ENCODE measurements at places on chromosomes 6 and 20.
A peak's percentile ranks its signal among the peaks of the same experiment; 100 is the strongest.

DNA sequence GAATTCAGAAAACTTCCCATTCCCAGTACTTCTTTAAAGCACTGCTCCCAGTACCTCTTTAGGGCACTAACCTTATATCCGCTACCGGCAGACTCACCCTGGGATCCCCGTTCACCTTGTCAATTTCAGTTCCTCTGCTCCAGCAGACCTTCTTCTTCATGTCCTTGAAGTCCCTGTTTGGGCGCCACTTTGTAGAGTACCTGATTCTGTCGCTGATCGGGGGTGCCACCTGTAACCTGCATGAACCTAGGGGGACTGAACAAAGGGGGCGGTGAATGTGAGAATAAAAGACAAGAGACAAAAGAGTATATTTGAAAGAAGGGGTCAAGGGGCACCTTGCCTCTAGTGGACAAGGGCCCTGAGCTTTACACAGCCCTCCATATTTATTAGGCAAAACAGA is 4.9 kb upstream of the GINS1 start:
- no peaks in the 10 kb centered on the region for H3K36me3 ChIP-seq
- no peaks in the 10 kb centered on the region for H3K27me3 ChIP-seq
- no peak for DNase-seq
- peaks cover 11% of the 10 kb centered on the region for H3K4me1 ChIP-seq
- H3K4me3 ChIP-seq: no peak overlapping the region

- H3K27ac ChIP-seq: no peak overlapping the region
- H3K4me3 ChIP-seq: no peak overlapping the region
- no peaks in the 10 kb centered on the region for H3K4me1 ChIP-seq
- no peaks in the 10 kb centered on the region for H3K27me3 ChIP-seq
Measured at GRCh38 chr20:41198443-41198842, 61.1 kb downstream of the PLCG1 start.

- H3K4me1 ChIP-seq: no peaks in the 10 kb centered on the region
- no peak overlapping the region for H3K4me3 ChIP-seq
- H3K36me3 ChIP-seq: no peaks in the 10 kb centered on the region
- no peaks in the 10 kb centered on the region for H3K27me3 ChIP-seq
Measured at GRCh38 chr6:166608774-166609173, 18.3 kb downstream of the RPS6KA2 start.

- H3K4me3 ChIP-seq: no peak overlapping the region
- DNase-seq: no peak
- H3K36me3 ChIP-seq: no peaks in the 10 kb centered on the region
- H3K4me1 ChIP-seq: peaks cover 3% of the 10 kb centered on the region
- H3K27ac ChIP-seq: no peak overlapping the region
- no peaks in the 10 kb centered on the region for H3K27me3 ChIP-seq
Measured at GRCh38 chr6:37218061-37218460, 39.5 kb upstream of the TBC1D22B start.

GRCh38 chr20:22583773-22584521 is 425 bp downstream of the FOXA2 start:
- peak overlapping the region; percentile 90 for H3K4me3 ChIP-seq
- no peaks in the 10 kb centered on the region for H3K27me3 ChIP-seq
- no peaks in the 10 kb centered on the region for H3K4me1 ChIP-seq
- peak; percentile 84 for DNase-seq
- H3K36me3 ChIP-seq: peaks cover 2% of the 10 kb centered on the region
- peak overlapping the region; percentile 87 for H3K27ac ChIP-seq

GRCh38 chr6:166325383-166326042 is 16.8 kb downstream of the SFT2D1 start:
- no peak overlapping the region for H3K4me3 ChIP-seq
- no peak overlapping the region for H3K27ac ChIP-seq
- no peaks in the 10 kb centered on the region for H3K4me1 ChIP-seq
- no peaks in the 10 kb centered on the region for H3K27me3 ChIP-seq

DNA sequence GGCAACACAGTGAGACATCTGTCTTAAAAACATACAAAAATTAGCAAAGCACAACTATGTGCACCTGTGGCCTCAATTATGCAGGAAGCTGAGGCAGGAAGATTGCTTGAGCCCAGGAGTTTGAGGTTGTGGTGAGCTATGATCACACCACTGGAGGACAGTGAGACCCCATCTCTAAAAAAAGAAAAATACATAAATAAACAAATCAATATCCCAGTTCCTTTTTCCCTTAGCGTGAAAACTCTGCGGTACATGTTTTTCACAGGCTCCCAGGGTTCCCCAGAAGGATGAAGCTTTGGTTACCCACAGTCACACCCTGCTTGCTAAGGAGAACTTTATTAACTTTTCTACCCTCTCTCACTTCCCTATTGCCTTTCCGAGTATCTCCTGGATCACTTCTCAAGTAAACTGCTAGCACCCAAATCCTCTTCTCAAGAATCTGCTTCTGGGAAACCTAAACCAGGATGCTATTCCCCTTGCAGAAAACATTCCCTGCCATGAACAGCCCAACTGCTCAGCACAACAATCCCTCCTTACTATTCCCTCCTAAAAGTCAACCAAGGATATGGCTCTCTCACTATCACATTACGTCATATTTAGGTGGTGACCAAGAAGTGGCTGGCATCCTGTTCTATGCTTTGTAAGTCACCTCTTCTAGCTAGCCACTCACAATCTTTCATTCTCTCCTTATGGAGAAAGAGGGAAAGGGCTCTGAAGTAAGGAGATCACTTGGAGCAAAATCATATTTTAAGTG is 122.4 kb downstream of the IPCEF1 start:
- H3K27ac ChIP-seq: no peak overlapping the region
- no peak overlapping the region for H3K4me3 ChIP-seq
- no peaks in the 10 kb centered on the region for H3K4me1 ChIP-seq
- DNase-seq: no peak
- H3K36me3 ChIP-seq: no peaks in the 10 kb centered on the region

DNA sequence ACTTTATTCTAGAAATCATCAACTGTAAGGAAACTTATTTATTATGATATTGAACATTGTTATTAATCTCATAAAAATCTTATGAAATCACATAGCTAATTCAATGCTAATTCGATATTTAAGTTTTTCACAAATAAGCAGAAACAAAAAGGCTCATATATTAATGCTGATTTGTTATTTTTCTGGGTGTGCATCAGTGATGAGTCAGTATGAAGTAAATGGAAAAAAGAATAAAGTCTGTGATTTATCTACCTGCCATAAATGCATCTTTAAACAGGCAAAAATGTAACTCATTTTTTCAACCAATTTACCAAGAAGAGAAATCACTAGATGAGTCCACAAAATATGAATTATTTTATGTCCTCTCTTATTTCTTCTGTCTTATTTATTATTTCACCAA is 253.5 kb downstream of the PTPRK start:
- H3K36me3 ChIP-seq: no peaks in the 10 kb centered on the region
- H3K4me3 ChIP-seq: no peak overlapping the region
- no peak for DNase-seq
- H3K4me1 ChIP-seq: no peaks in the 10 kb centered on the region
- H3K27ac ChIP-seq: no peak overlapping the region

DNA sequence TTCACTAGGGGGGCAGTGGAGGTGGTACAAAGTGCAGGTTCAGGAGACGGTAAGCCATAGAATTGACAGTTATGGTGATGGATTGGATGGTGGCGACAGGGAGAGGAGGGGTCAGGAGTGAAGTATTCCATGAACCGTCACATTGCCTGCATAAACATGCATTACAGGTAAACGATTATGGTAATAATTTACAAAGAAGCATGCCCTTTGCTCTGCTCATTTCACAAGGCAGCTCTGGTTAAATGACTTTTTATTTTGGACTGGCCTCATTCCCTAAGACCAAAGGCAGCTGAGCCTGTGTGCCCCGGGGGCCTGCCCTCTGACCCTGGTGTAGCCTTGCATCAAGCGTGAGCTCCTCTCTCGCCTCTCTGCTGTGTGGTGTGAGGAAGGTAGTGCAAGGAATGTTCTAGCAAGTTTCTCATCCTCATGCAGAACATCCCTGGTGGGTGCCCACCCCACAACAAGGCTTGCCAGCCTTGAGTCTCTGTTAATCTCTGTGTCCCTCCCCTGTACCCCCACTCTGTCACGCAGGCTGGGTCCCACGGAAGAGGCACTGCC is 59.0 kb downstream of the PPP1R14C start:
- H3K4me1 ChIP-seq: no peaks in the 10 kb centered on the region
- H3K4me3 ChIP-seq: no peak overlapping the region
- no peak overlapping the region for H3K27ac ChIP-seq
- H3K36me3 ChIP-seq: no peaks in the 10 kb centered on the region
- no peak for DNase-seq

GRCh38 chr6:136371959-136372358 is 82.3 kb upstream of the BCLAF1 start:
- no peak overlapping the region for H3K4me3 ChIP-seq
- DNase-seq: no peak
- H3K27me3 ChIP-seq: no peaks in the 10 kb centered on the region
- H3K36me3 ChIP-seq: peaks cover 6% of the 10 kb centered on the region
- no peaks in the 10 kb centered on the region for H3K4me1 ChIP-seq

DNA sequence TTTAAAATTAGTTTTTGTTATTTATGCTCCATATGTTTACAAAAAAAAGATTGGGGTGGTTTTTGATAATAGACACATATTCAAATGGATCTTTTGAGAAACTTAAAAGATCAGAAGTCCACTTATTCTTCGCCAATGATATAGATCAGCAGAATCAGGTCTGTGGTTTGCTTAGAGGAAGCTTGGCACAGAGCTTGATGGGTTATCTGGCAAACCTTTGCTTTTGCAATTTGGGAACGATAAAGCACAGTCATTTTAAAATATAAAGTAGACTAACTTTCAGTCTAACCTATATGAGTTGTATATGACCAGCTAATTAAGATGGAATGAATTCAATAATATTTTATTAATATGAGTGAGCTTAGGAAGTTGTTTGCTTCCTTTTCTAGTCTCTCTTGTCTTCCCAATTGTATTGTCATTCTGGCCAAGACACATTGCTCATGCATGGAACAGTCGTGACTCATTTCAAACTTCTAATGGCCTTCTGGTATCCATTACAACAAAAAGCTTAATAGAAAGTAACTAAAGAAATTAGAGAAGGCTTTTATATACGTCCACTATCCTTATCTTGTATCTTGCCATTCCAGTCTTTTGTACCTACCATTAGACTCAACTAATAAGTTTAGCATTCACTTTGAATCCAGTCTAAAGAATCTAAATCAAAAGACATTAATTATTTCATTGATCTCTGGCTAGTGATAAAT is 118.7 kb downstream of the TBX18 start:
- H3K36me3 ChIP-seq: no peaks in the 10 kb centered on the region
- H3K27ac ChIP-seq: no peak overlapping the region
- no peak overlapping the region for H3K4me3 ChIP-seq
- no peaks in the 10 kb centered on the region for H3K4me1 ChIP-seq
- H3K27me3 ChIP-seq: no peaks in the 10 kb centered on the region

- DNase-seq: no peak
- H3K27ac ChIP-seq: no peak overlapping the region
- no peaks in the 10 kb centered on the region for H3K27me3 ChIP-seq
- H3K4me3 ChIP-seq: no peak overlapping the region
- H3K4me1 ChIP-seq: no peaks in the 10 kb centered on the region
Measured at GRCh38 chr6:130034378-130035146, 16.2 kb downstream of the L3MBTL3 start.

GRCh38 chr6:6816716-6817115 is 228.2 kb downstream of the LY86 start:
- DNase-seq: no peak
- no peaks in the 10 kb centered on the region for H3K27me3 ChIP-seq
- H3K4me3 ChIP-seq: no peak overlapping the region
- no peaks in the 10 kb centered on the region for H3K36me3 ChIP-seq
- no peaks in the 10 kb centered on the region for H3K4me1 ChIP-seq

- H3K27me3 ChIP-seq: no peaks in the 10 kb centered on the region
- H3K4me1 ChIP-seq: no peaks in the 10 kb centered on the region
- H3K36me3 ChIP-seq: no peaks in the 10 kb centered on the region
- H3K27ac ChIP-seq: no peak overlapping the region
- H3K4me3 ChIP-seq: no peak overlapping the region
Measured at GRCh38 chr20:11581271-11581670, 336.4 kb upstream of the BTBD3 start.

- no peak overlapping the region for H3K27ac ChIP-seq
- no peak overlapping the region for H3K4me3 ChIP-seq
- H3K27me3 ChIP-seq: no peaks in the 10 kb centered on the region
- no peak for DNase-seq
Measured at GRCh38 chr6:8065519-8065911, 1.3 kb upstream of the BLOC1S5 start.

GRCh38 chr6:80502871-80503270 is 396.4 kb downstream of the BCKDHB start:
- H3K4me3 ChIP-seq: no peak overlapping the region
- no peaks in the 10 kb centered on the region for H3K4me1 ChIP-seq
- DNase-seq: no peak
- no peaks in the 10 kb centered on the region for H3K36me3 ChIP-seq

GRCh38 chr20:9011121-9011520 is 57.8 kb upstream of the PLCB4 start:
- no peaks in the 10 kb centered on the region for H3K4me1 ChIP-seq
- H3K4me3 ChIP-seq: no peak overlapping the region
- no peaks in the 10 kb centered on the region for H3K27me3 ChIP-seq
- H3K36me3 ChIP-seq: no peaks in the 10 kb centered on the region
- DNase-seq: no peak
- no peak overlapping the region for H3K27ac ChIP-seq

DNA sequence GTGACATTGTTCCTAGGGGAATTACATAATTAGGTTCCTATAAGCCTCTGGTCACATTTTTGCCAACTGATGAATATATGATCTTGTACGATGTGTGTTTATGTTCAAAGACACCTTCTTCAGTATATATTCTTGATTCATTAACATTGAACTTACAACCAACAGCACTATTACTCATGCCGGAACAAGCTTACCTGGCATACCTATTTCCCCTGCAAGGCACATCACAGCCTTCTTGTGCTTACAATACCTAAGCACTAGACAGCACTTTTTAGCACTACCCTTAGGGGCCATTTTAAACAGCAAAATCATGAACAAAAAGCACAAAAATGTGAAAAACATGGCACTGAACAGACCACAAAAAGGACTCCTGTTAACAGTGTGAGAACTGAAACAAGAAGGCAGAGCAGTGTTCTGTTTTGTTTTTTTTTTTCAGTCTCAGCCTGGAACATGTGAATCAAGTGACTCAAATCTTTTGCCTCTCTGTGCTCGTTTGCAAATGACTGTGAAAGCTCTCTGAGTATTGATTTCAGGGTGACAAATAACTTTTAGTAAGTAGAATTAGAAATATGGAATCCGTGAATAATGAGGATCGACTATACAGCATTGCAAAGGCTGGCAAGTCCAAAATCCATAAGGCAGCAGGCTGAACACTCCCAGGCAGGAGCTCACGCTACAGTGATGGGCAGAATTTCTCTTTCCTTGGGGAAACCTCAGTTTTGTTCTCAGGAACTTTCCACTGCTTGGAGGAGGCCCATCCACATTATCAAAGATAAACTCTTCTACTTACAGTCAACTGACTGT is 102.3 kb upstream of the TSHZ2 start:
- H3K27ac ChIP-seq: no peak overlapping the region
- H3K4me3 ChIP-seq: no peak overlapping the region
- H3K27me3 ChIP-seq: no peaks in the 10 kb centered on the region
- peaks cover 15% of the 10 kb centered on the region for H3K4me1 ChIP-seq
